ENCODE measurements at places on chromosomes 12 and 14.

GRCh38 chr12:101745481-101745880 is 6.2 kb upstream of the SYCP3 start:
- no peak for DNase-seq

DNA sequence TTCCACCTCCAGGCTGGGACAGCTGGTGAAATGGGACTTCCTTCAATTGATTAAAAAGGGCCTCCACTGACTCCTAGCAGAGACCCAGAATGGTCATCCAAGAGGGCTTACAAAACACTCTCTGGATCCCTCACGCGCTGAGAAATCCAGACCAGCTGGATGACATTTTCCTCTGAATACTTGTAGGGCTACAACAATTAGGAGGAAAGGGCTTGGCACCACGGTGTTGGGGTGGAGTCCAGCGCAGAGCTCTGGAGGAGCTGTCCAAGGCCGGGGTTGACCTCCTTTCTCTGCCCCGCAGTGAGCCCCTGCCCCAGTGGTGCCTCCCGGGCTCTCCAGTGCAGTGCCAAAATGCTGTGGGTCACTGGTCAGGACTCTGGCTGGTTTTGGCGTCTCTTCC is 189.0 kb upstream of the CCND2 start:
- no peak for DNase-seq

DNA sequence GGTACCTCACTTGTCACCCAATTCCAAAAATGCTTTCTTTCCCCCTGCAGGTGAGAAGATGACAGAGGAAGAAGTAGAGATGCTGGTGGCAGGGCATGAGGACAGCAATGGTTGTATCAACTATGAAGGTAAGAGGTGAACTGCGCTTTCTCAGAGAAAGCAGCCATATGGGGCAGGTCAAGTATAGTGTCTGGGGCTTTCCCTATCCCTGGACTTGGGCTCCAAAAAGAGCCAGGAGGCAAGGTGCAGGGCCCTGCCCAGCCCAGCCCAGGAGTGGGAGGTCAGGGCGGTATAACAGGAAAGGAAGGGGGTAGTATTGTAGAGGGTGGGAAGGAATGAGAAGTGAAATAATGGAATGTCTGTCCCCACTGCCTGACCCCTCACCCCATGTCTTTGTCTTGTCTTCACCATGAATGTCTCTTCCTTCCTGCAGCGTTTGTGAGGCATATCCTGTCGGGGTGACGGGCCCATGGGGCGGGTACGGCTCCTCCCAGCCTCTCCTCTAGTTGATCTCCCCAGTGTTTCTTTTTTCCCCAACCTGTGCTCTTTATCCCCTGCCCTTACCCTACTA is 2.1 kb downstream of the MYL6 start:
- DNase-seq, result peak; percentile 65

- no peak for DNase-seq
These were observed 63.6 kb downstream of the DAAM1 start for GRCh38 chr14:59251811-59252771.

DNA sequence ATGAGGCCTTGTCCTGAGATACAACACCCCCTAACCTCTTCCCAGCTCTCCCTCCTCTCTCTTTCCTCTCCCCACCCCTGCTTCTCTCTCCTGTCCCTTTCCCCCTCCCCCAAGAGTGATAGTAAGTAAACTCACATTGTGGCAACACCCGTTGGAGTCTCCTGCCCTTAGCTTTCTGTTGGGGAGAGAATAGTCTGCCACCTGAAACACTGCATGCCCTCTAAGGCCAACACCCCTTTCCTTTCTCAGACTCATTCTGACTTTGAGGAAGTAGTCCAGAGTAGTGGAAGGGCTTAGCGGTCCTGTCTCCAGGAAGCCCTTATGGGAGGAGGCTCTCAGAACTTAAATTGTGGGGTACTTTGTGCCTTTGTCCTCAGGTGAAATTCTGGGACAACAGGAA is 95.2 kb downstream of the PRKCH start:
- DNase-seq, result no peak

- DNase-seq, result no peak
These were observed 53.5 kb downstream of the ARMH4 start for GRCh38 chr14:58098507-58098906.

Data from stimulated activated CD8-positive, alpha-beta memory T cell treated with anti-CD3 and anti-CD28 coated beads, Interleukin-4, amount 100 ng/mL, for 48 hours (primary cell).